ENCODE measurements at places on chromosomes 13 and 19.

GRCh38 chr13:67235265-67235664 is 5.1 kb upstream of the PCDH9 start:
- DNase-seq, result no peak

DNA sequence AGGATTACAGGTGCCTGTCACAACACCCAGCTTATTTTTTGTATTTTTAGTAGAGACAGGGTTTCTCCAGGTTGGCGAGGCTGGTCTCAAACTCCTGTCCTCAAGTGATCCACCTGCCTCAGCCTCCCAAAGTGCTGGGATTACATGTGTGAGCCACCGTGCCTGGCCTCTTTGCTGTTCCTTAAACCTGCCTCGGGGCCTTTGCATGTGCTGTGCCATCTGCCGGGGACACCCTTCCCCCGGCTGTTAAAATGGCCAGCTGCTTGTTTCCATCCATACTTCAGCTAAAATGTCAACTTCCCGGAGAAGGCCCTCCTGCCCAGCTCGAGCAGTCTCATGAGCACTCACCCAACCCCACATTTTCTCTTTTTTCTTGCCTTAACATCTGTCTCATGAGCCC is 19.1 kb upstream of the PDE4C start:
- DNase-seq, result no peak

DNA sequence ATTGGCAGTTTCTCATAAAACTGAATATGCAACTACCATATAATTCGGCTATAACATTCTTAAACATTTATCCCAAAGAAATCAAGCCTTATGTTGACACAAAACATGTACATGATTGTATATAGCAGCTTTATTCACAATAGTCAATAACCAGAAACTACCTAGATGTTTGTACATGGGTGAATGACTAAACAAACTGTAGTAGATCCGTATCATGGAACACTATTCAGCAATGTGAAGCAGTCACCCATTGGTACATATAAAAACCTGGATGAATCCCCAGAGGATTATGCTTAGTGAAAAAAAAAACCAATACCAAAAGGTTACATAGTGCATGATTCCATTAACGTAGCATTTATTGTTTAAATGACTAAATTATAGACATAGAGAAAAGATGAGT is 471.7 kb upstream of the KLHL1 start:
- DNase-seq, result no peak

DNA sequence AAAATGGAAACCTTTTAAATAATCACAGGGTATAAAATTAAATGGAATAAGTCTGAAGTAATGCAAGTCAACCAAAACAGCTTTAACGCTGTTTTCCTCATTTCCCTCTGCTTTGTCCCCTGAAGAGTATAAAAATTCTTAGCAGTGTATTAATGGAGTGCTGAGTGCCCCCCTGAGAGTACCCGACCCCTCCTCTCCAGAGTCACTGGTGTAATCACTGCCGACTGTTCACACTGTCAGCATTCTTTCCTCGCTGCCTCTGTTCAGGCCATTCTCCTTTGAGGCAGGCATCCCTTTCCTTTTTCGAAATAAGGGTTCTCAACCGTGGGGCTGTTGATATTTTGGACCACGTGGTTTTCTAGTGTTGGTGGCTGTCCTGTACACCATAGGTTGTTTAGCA is 146.9 kb upstream of the SLC10A2 start:
- no peak for DNase-seq

DNA sequence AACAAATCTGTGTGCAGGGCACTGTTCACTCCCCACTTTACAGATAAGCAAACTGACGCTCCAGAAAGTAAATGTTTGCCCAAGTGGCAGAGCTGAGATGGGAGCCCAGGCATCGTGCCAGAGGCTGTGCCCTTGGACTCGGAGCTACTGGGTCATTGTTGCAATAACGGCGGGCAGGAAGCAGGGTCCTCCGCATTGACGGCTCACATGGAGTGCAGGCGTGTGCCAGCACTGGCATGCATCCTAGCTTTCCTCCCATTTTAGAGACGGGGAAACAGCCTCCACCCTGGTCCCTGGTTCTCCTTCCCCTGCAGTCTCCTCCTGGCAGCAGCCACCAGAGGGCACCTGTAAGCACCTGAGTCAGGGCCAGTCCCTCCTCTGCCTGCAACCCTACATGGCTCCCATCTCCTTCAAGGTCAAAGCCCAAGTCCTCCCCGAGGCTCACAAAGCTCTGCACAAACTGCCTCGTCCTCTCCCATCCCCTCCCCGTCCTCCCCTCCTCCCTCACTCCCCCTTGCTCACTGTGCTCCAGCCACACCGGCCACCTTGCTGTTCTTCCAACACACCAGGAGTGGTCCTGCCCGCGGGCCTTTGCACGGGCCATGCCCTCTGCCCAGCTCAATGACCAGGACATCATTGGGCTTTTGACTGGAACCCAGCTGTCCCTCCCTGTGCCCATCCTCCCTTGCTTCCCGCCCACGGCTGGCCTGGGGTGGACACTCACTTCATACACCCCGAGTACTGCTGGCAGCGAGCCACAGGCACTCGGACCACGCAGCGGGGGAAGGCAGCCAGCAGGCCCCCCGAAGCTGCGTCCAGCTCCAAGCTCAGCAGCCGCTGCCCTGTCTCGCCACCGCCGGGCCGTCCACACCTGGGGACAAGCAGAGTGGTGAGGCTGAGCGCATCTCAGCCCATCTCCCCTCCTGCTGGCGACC is 7.7 kb upstream of the LRG1 start:
- DNase-seq, result no peak

DNA sequence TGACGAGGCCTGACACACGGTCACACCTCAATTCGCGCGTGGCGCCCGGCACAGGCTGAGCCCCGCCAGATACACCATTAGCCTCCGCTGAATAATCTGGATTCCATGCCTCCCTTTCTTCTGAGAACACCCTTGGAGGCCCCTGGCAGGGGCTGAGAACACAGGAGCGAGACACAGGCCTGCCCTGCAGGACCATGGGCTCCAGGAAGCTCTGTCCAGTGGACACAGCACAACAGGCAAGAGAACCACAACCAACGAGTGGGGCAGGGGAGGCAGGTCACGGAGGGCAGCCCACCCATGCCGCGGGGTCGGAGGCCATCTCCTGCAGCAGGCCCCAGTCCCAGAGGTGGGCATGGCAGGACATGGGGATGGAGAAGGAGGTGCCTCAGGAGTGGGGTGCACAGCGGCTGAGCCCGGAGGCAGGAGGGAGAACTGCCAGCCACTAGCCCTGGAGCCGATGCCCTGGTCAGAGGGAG is 75.8 kb upstream of the C13orf46 start:
- DNase-seq, result no peak

DNA sequence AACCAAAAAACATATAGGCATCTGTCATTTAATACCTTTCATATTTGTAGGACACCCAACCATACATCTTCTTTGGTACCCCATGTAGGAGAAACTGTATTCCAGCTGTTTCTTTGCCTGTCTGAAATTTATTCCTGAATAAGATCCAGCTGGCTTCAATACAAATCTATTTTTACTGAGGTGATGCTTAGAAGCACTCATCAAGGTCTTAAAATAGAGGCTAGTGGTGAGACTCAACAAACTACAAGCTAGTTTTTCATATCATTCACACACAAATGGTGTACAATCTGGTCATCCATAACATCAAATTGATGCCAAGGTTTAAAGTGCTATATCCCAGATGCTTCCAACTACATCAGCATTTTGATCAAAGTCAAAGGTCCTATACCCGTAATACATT is 1071.3 kb upstream of the MIR17HG start:
- DNase-seq, result no peak

GRCh38 chr13:100984085-100984705 is 309.6 kb upstream of the TMTC4 start:
- no peak for DNase-seq

- no peak for DNase-seq
These were observed 1.2 kb downstream of the ZSWIM4 start for GRCh38 chr19:13796301-13797057.

- no peak for DNase-seq
These were observed 148.7 kb downstream of the FOXO1 start for GRCh38 chr13:40517486-40518480.

GRCh38 chr19:1412995-1413800 is 5.8 kb downstream of the DAZAP1 start:
- no peak for DNase-seq

DNA sequence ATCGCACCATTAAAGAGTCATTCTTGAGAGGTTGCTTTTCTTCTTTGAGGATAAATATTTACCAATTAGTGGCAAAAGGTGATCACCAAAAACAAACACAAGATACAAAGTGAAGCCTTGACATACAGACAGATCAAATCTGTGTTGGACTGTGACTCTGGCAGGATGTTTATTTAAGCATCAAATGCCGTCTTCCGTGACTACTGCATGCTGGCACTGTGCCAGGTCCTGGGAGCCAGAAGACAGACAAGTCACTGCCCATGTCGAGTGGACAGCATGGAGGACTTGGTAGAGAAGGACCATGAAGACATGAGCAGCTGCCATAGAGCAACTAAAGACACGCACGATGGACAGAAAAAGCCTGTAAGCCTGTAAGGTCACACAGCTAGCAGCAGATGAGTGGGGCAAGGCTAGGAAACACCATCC is 92.8 kb upstream of the FARP1 start:
- no peak for DNase-seq

DNA sequence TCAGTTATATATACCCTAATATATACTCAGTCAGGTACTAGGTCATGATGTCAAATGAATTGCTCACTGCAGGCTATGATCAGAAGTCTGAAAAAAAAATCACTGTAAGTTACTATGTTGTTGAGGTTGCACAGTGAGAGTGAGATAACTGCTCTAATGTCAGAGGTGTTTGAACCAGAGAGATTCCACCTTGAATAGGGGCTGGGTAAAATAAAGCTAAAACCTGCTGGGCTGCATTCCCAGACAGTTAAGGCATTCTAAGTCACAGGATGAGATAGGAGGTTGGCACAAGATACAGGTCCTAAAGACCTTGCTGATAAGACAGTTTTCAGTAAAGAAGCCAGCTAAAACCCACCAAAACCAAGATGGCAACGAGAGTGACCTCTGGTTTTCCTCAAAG is 10.2 kb downstream of the EPSTI1 start:
- DNase-seq, result no peak

GRCh38 chr13:82729401-82729800 is 1152.9 kb downstream of the SLITRK1 start:
- no peak for DNase-seq

- DNase-seq, result no peak
These were observed 187.0 kb upstream of the EDNRB start for GRCh38 chr13:78105656-78106055.

DNA sequence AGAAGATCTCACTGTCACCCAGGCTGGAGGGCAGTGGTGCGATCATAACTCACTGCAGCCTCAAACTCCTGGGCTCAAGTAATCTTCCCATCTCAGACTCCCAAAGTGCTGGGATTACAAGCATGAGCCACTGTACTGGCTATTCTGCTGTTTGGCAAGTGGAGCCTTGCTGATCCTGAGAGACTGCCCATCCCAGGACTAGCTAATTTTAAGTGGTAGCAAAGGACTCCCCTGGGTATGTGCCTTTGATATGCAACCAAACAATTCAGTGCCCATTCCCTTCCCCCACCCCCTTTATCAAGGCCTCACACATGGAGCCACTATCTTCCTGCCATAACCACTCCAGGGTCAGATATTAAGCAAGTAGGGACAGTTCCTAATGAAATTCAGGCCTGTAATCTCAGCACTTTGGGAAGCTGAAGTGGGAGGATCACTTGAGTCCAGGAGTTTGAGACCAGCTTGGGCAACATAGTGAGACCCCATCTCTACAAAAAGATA is 17.0 kb upstream of the ZNF460 start:
- DNase-seq, result no peak

- no peak for DNase-seq
These were observed 103.6 kb downstream of the MBNL2 start for GRCh38 chr13:97325738-97326137.

DNA sequence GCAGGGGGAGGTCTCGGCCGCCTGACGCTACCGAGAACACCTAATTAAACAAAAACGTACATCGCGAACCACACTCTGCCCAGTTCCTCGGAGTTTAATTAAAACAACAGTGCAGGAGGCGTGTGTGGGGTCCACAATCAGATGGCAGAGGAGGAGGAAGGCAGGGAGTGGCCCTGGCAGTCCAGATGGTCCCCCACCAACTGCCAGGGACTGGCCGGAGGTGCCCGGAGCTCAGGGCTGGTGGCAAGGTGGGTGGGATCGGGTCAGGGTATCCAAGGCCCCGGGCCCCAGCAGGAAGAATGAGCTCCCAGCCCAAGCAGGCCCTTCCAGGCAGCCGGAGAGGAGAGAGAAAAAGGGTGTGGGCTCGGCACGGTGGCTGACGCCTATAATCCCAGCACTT is 71.3 kb downstream of the PTPRS start:
- no peak for DNase-seq

- no peak for DNase-seq
These were observed 55.0 kb upstream of the TM9SF2 start for GRCh38 chr13:99446242-99446641.

GRCh38 chr19:18543814-18544475 is 572 bp upstream of the FKBP8 start:
- no peak for DNase-seq

GRCh38 chr19:48630296-48631063 is 6.7 kb downstream of the DBP start:
- no peak for DNase-seq

GRCh38 chr13:114049026-114049425 is 75.2 kb upstream of the C13orf46 start:
- no peak for DNase-seq

DNA sequence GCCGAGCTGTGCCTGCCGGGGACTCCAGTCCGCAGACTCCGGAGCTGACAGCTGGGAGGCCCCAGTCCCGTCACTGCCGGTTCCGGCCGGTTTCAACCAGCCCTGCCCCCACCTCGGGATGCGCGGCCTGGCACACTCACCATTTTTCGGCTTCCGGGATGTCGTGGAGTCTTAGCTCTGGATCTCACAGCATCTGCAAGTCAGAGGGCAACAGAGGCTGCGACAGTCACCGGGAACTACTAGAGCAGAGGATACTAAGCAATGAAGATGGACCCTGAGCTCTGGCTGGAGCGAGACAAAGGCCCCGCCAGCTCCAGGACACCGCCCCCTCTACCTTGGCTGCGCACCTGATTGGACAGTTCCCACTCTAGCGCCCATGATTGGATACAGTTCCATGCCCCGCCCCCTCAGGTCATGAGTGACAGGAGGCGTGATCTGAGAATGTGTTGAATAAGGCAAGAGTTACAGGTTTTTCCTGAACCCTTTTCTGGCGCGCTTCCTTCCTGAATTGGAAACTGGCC is at the start of gene ZNF682:
Gene ZNF682 (minus strand): TSS at position 303 of the 521 bp plus-strand sequence. CDS start 160 bp downstream, at position 143.
- peak; percentile 93 for DNase-seq

GRCh38 chr19:543910-544608 is at the start of gene GZMM:
Gene GZMM, plus strand, starts transcription at chr19:544053. Its CDS starts 19 bp downstream, at chr19:544072.
- DNase-seq, result no peak

- DNase-seq, result no peak
These were observed 16.0 kb downstream of the SPATA13 start for GRCh38 chr13:24176351-24177101.
